ENCODE measurements at places on chromosomes 6 and 20.

- DNase-seq = no peak
Observed at GRCh38 chr20:37270576-37271420, 9.2 kb upstream of the GHRH start.

- DNase-seq = no peak
Observed at GRCh38 chr20:35939264-35939663, 15.0 kb downstream of the SCAND1 start.

DNA sequence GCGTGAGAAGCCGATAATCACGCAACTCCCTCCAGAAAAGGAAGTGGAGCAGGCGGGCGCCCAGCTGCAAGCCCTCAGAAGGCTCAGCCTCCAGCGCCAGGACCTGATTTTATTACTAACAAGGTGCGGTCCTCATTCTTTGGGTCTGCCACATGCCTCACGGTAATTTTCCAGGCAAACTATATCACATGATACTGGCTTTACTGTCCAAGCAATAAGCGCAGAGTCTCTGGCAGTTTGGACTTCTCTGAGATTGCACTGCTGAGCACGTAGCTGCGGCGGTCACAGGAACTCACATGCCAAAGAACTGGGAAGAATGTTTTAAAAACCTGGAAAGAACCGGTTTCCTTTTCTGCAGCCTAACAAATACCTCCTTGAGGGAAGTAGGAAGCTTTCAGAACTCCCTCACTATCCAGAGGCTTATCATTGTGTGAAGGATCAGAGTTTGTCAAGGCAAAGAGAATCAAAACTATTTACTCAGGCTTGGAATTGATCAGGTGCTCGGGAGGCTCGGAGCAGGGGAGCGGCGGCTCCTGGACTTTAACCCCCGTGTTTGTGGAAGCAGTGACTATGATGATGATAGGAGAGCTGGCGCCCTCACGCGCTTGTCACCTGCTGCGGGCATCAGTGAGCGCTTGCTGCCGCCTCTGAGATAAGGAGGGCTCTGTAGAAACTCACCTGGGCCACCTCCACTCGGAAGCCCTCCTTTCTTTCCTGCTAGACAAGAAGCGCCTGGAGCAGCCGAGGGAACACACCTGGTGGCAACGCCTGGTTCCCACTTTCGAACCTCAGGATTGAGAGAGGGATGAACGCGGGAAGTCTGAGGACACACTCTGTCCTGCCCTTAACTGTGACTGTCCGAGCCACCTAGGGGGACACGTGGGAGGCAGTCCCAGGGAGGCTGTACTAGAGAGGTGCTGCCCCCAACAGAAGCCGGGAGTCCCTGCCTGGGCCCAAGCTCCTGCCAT lies 27.2 kb upstream of the SYNJ2 start:
- no peak for DNase-seq

GRCh38 chr20:38249536-38250310 lies 10.8 kb downstream of the KIAA1755 start:
- DNase-seq = no peak

DNA sequence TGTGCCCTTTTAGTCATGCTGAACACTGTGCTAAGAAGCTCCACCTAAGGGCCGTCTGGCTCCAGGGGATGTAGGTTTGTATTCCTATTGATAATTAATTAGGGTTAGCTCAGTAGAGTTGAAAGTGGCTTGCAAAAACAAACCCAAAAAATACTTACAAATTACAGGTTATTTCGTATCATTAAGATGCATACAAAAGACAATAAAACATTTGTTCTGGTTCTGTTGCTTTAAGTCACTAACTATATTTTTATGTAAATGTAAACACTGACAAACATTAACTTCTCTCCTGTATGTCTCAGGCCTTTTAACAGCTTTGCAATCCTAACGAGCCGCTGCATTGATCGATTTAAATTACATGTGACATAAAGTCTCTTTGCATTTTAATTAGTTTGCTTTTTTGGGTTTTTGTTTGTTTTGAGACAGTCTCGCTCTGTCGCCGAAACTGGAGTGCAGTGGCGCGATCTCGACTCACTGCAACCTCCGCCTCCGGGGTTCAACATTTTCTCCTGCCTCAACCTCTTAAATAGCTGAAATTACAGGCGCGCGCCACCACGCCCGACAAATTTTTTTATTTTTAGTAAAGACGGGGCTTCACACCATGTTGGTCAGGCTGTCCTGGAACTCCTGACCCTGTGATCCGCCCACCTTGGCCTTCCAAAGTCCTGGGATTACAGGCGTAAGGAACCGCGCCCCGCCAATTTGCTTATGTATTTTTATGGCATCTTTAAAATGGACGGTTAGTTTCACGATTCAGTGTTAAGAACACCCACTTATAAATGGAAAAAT lies 110.9 kb downstream of the HFE start:
- DNase-seq = peak; percentile 35

- no peak for DNase-seq
Observed at GRCh38 chr20:61934716-61935530, 130.8 kb downstream of the TAF4 start.

- DNase-seq = no peak
Observed at GRCh38 chr6:71468038-71468437, 179.4 kb downstream of the OGFRL1 start.

- no peak for DNase-seq
Observed at GRCh38 chr6:16333580-16333979, 95.2 kb downstream of the GMPR start.

- no peak for DNase-seq
Observed at GRCh38 chr6:1774226-1774915, 164.7 kb downstream of the FOXC1 start.

DNA sequence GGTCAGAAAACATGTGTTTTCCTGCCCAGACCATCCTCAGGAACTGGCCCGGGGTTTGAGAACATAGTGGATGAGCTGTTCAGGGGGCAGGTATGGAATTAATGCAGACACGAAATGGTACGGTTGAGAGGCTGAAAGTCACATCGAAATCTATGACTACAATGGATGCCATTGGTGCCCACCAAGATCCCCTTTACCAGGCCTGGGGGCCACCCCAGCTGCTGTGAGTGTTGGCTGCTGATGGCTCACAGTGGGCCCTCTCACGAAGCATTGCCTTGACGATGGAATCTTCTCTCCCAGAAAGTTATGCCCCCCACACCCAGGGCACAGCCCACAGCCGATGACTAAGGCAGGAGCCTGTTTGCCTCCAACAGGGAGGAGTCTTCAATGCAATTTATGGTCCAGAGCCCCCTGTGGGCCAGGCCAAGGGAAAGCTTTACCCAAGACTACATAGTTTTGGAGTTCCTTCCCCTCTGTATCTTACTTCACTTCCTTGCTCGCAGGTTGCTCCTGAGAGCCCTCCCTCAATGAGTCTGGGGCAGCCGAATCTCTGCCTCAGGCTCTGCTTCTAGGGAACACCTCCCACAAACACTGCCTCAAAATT lies 92.6 kb downstream of the BFSP1 start:
- DNase-seq = no peak

DNA sequence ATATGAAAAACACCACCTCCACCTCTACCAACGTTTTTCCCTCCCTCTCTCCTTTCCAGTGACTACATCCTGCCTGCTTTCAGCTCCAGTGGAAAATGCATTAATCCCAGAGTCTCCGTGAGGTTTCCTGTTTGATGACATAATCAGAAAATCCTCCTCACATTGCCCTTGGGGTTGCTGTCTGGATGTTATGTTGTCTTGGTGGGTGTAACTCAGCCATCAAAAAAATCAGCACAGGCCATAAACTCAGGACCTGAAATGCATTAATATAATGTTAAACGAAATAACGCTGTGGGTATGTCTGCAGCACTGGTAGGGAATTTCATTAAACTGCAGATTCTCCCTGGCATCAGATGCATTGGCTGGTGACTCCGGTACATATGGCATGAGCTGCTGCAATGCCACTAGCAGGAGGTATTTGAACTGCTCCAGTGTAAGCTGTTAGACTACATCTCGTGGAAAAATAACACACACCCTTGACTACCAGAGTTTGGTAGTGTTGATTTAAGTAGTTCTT lies 297.8 kb downstream of the PRL start:
- DNase-seq = no peak

- no peak for DNase-seq
Observed at GRCh38 chr6:2221726-2222274, 23.6 kb downstream of the GMDS start.

GRCh38 chr20:8457978-8458377 lies 325.9 kb downstream of the PLCB1 start:
- no peak for DNase-seq

DNA sequence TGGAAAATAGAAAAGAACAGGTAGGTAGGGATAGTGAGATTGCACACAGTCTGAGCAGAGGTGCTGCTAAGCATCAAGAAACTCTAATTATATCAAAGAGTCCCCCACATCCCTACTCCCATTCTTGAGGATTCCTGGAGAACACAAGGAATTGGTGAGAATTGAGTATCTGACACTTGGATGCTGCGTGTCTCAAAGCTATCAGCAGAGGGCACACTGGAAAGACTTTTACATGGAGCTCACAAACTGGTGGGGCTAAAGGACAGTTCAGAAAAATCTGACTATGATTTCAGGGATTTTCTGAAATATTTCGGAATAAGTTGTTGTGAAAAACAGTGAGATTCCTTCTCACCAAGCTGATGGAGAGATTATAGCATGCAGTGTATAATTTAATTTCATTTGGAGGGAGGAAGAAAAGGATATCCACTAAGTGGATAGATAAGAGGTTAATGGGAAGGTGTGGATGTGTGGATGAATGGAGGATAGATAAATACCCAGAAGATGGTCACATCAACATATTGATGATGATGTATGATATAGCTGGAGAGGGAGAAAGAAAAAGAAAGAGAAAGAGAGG lies 215.4 kb upstream of the DEFB112 start:
- DNase-seq = no peak

DNA sequence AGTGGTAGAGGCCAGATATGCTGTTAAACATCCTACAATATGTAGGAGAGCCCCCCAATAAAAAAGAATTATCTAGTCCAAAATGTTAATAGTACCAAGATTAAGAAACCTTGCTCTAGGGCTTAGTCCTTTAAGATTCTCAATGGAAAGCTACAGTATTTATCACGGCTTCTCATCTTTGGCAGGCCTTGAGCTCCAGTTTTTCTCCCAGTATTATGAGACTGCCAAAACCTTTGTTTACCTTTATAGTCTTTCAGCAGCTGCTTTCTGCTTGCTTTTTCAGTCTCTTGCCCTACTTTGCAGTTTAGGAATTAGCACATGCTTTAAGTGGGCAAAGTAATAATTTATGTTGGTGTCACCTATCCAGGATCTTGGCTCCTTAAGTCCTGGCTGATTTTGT lies 59.7 kb downstream of the NHLRC1 start:
- no peak for DNase-seq

GRCh38 chr20:59575653-59576052 lies 28.7 kb upstream of the PHACTR3 start:
- DNase-seq = no peak

DNA sequence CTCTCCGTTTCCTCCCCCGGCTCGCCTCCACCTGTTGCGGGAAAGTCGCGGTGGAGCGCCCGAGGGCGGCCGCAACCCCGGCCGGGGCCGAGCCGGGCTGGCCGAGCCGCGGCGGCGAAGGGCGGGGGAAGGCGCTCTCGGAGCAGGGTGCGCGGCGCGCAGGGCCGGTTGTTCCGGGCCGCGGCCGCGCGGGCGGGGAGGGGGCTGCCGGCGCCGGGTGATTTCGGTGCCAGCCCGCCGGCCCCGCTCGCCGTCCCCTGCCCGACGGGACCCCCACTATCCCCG lies 235 bp downstream of the MAP7 start:
- no peak for DNase-seq

- no peak for DNase-seq
Observed at GRCh38 chr6:169701311-169701953, 397 bp downstream of the WDR27 start.
